ENCODE measurements at places on chromosomes 7 and 10.

DNA sequence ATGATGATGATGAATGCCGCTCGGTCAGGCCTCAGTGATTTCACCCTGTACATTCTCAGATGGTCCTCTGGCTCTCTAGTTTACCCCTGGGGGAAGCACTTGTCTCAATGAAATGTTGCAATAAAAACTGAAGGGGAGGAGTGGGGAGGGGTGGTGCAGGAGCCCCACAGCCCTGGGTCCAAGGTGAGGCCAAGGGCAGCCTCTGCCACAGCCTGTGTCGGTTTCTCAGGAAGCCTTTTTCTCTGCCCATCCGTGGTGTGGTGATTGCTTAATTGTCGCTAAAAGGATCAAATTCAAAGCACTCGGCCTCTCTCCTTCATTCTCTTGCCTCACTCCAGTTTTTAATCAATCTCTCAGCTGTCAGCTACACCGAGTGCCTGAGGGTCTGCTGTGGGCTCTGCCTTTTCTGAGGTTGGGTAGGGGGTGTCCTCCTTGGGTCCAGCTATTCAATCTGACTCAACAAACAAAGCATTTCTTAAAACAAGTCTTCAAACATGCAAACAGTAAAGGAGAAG, 39.1 kb upstream of the HSPA12A start:
- no peak for DNase-seq

DNA sequence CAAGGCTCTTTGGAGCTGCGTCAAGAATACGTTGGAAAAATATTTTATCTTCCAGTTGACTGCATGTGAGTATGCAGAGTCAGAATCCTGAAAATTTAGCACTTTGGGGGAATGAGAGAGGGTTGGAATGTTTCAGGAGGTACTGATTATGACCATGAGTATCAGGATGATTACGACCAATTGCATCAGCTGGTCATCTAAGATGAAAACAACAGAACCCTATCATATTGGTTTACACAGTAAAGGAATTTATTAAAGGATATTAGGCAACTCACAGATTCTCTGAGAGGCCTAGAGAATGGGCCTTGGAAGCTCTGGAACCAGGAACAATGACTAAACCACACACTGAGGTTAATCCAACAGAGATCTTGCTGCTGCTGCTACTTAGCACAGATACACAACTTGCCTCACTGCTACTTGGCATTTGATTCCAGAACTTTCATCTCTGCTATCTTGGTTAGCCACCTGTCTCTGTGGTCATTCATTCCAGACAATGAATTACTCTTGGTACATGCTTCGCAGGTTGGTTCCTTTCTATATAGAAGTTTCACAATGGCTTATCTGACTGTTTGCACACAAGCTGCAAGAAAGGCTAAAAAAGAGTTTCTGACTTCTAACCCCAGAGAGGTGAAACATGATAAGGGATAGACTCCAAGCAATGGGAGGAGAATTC, 68.0 kb upstream of the CTTNBP2 start:
- no peak for DNase-seq

- no peak for DNase-seq
Observed at GRCh38 chr7:48097521-48098231, 8.6 kb downstream of the UPP1 start.

DNA sequence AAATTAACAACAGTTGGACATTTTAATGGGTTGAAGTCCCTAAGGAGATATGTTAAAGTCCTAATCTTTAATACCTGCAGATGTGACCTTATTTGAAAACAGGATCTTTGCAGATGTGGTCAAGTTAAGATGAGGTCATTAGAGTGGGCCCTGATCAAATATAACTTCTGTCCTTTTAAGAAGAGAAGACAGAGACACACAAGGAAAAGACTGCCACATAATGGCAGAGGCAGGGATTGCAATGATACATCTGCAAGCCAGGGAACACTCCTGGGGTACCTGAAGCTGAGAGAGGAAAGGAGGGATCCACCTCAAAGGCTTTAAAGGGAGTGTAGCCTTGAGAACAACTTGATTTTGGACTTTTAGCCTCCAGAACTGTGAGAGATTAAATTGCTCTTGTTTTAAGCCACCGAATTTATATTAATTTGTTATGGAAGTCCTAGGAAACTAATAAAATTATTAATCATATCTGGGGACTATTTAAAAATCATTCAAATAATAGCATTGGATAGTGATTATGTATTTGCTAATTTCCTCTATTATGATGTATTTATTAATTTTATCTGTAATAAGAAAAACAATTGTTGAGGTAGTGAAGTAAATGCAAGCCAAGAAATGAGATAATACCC, 700.0 kb upstream of the PCDH15 start:
- no peak for DNase-seq

- DNase-seq, result no peak
Observed at GRCh38 chr7:33054261-33054964, 8.2 kb downstream of the NT5C3A start.

DNA sequence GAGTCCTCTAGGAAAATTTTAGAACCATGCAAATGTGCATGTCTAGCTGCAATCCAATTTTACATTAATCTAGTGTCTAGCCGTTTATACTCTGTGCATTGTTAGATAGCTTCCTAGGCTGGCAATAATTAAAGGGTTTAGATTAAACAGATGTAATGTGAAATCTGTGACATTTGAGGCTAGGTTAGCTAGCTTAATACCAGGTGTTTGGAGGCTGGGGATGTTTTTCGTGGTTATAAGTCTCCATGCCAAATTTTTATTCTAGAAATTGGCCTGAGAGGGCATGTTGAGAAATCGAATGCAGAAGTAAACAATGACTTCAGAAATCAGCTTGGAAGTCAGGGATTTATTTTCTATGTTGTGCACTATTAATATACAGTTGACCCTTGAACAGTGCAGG, 94.2 kb downstream of the ST7 start:
- DNase-seq, result no peak

DNA sequence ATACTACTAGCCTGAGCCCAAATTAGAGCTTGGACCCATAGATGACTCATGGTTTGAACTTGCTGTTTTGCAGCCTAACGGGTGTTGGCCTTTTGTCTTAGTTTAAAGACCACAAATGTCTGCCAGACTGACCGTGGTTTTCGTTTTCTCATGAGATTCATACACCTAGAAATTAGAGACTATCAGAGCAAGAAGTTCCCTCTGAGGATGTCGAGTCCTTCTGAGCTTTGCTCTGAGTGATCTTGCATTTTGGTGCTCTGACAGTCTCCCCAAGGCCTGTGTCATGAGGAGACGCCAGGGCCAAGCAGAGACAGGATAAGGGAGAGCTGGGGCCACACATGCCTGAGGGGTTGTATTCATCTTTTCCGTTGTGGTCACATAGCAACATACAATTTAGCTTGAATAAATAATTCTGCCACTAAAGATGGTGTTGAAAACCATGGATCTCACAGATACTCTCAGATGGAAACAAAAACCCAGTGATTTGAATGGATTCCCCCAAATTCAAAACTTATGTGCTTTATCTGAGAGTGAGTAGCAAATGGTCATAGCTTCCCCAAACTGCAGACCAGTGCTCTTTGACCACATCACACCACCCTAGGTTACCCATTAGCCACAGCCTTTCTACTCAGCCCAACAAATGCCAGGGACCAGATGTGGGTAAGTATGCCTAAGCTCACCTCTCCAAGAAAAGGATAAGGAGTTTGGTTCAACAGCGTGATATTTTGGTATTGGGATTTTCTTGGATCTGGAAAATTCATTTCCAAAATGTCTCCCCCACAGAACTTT, 762.0 kb upstream of the IGFBP3 start:
- no peak for DNase-seq

Data from activated naive CD8-positive, alpha-beta T cell treated with anti-CD3 and anti-CD28 coated beads for 36 hours (primary cell).